ENCODE measurements at places on chromosomes 7 and 10.
A peak's percentile ranks its signal among the peaks of the same experiment; 100 is the strongest.

GRCh38 chr7:155604504-155604997, 39.9 kb upstream of the RBM33 start:
- DNase-seq: no peak

DNA sequence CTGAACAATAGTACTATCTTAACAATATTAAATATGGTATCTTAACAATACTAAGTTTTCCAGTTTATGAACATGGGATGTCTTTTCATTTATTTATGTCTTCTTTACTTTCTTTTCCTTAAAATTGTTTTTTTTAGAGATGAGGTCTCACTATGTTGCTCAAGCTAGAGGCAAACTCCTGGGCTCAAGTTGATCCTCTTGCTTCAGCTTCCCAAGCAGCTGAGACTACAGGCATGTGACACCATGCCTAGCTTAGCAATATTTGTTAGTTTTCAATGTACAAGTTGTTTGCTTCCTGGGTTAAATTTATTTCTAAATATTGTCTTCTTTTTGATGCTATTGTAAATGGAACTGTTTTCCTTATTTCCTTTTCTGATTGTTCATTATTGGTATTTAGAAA, 16.9 kb downstream of the CDH23 start:
- no peak for DNase-seq

- no peak for DNase-seq
These were observed 51.0 kb downstream of the HHEX start for GRCh38 chr10:92740762-92741161.

GRCh38 chr10:72630144-72630543, 4.3 kb upstream of the MICU1 start:
- no peak for DNase-seq

- no peak for DNase-seq
These were observed at the start of gene DOCK1 for GRCh38 chr10:126904818-126905701. DOCK1 (plus strand) TSS chr10:126905428; CDS start chr10:126905518, 90 bp downstream.

GRCh38 chr10:79132681-79133381, 64.1 kb downstream of the ZMIZ1 start:
- no peak for DNase-seq

DNA sequence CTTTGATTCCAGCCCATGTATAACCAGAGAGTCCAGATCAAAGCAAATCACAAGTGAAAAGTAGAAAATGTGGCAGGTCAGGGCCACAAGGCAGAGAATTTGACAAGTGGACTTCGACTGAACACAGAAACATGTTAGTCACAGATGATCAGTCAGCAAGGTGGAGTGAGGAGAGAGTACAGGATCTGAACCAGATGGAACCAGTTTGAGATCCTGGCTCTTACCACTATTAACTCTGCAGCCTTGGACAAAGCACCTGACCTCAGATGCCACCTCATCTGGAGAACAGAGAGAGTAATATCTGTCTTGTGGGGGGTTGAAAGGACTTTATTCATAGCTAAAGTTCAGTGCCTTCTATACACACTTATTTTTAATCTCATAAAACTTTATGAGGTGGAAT, 4.4 kb downstream of the MRLN start:
- no peak for DNase-seq

- no peak for DNase-seq
These were observed 54.3 kb downstream of the PODXL start for GRCh38 chr7:131501930-131502685.

DNA sequence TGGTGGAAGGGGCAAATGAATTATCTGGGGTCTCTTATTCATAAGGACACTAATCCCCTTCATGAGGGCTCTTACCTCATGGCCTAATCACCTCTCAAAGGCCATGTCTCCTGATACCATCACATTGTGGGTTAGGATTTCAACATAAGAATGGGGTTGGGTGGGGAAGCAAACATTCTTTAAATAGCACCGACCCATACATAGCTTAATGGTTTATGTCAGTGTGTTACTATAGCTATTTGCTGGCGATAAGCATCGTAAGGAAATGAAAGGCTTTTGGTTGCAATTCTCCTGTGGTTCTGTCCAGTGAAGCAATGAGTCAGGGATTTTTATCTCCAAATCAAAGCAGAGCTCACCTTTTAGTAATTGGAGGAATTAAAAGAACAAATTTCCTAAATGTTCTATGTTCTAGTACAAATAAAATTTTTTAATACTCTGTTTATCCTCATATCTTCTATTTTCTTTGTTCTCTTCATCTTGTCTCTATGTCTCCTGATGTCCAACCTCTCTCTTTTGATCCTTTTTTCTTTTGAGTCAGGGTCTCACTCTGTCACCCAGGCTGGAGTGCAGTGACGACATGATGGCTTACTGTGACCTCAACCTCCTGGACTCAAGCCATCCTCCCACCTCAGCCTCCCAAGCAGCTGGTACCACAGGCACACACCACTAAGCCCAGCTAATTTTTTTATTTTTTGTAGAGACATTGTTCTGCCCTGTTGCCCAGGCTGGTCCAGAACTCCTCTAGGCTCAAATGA, 57.0 kb upstream of the GLCCI1 start:
- DNase-seq: peak; percentile 40

- no peak for DNase-seq
These were observed 29.6 kb downstream of the IDE start for GRCh38 chr10:92544296-92544695.

DNA sequence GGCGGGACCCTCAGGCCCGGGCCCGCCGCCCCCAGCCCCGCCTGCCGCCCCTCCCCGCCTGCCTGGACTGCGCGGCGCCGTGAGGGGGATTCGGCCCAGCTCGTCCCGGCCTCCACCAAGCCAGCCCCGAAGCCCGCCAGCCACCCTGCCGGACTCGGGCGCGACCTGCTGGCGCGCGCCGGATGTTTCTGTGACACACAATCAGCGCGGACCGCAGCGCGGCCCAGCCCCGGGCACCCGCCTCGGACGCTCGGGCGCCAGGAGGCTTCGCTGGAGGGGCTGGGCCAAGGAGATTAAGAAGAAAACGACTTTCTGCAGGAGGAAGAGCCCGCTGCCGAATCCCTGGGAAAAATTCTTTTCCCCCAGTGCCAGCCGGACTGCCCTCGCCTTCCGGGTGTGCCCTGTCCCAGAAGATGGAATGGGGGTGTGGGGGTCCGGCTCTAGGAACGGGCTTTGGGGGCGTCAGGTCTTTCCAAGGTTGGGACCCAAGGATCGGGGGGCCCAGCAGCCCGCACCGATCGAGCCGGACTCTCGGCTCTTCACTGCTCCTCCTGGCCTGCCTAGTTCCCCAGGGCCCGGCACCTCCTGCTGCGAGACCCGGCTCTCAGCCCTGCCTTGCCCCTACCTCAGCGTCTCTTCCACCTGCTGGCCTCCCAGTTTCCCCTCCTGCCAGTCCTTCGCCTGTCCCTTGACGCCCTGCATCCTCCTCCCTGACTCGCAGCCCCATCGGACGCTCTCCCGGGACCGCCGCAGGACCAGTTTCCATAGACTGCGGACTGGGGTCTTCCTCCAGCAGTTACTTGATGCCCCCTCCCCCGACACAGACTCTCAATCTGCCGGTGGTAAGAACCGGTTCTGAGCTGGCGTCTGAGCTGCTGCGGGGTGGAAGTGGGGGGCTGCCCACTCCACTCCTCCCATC, 82.7 kb downstream of the PAX2 start:
- no peak for DNase-seq

DNA sequence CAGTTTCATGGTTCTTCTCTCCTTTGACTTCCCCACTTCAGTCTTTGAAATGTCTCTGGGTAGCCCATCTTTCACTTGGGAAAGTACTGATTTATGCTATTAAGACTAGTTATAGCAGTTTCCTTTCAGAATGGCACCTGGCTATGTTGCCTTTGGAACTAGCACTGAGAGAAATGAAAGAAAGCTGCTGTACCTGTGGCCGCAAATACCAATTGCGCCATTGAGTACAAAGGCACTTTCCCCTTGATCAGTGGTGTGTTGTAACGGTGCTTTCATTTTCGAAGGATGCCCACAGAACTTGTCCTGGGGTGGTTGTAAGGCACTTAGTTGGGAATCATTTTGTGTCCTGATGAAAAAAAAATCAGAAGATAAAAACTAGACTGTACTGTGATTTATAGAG, 16.8 kb downstream of the BUB3 start:
- DNase-seq: no peak

- DNase-seq: no peak
These were observed 262.5 kb downstream of the SEMA3D start for GRCh38 chr7:84924353-84924752.

GRCh38 chr10:20108021-20108420, 291.8 kb downstream of the PLXDC2 start:
- no peak for DNase-seq

DNA sequence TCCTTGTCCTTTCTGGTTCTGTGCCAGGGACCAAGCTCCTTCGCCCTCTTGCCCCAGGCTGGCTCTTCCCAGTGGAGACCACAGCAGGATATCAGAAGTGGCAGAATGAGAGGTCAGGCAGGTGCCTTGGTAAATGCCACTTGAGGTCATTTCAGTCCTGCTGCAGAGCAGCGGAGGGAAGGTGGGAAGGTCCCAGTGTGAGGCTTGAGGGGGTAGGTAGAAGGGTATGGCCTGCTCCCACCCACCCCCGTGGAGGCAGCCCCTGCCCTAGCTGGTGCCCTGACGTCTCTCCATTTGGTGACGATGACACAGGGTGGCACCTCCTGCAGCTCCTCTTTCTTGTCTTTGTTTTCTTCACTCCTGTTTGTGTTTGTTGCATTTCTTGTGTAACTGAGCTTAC, 538.8 kb downstream of the TCERG1L start:
- no peak for DNase-seq

DNA sequence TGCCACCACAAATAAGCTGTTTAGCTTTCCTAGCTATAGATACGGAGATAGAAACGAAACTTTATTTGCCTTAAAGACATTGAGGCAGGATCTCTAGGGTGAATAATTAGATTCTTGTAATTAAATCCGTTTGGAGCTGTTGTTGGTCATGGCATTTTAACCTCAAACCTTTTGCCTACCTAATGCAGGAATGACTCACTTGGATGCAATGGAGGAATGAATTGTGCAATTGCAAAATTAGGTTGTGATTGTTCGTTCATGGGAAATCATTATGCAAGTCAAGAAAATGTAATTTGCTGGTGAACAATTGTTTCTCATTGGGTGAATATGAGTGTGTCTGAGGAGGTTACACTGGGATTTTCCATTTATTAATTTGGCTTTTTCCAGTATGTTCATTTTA, 703.5 kb downstream of the GATA3 start:
- DNase-seq: no peak

DNA sequence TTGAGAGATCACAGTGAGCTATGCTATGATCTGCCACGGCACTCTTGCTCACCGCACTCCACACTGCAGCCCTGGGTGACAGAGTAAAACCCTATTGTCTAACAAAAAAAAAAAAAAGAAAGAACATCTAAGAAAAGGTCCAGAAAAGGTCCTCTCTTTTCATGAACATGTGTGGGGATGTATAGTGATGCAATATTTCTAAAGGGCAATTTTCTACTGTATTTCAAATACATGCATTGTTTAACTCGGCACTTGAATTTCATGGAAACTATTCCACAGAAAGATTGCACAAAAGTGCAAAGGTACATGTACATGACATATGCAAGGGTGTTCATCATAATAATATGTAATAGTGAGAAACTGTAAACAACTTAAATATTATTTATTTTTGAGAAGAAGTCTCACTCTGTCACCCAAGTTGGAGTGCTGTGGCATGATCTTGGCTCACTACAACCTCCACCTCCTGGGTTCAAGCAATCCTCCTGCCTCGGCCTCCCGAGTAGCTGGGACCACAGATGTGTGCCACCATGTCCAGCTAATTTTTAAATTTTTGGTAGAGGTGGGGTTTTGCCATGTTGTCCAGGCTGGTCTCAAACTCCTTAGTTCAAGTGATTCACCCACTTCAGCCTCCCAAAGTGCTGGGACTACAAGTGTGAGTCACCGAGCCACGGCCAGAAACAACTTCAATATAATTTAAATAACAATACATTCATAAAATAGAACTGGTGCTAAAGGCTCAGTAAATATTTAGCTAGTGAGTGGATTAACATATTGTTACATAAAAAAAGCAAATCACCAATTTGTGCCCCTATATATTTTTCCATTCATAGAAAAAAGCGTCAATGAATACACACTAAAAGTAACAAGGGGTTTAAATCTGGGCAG, 1.3 kb upstream of the PPRC1 start:
- DNase-seq: no peak

DNA sequence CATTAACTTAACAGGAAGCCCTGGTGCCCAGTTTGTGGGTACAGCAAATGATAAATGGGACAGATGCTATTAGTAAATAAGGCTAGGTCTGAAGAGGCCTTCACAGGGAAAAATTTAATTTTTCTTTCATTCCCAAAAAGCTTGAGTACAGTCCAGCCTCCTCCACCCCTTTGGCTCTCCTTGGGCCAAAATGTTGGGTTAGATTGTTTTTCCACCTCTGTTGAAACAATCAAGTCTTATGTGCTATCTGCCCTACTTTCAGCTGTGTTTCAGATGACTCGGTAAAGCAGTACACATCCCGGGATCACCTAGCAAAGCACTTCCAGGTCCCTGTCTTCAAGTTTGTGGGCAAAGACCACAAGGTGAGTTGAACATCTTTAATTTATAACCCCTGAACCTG, 24.3 kb downstream of the PLA2G12B start:
- no peak for DNase-seq

DNA sequence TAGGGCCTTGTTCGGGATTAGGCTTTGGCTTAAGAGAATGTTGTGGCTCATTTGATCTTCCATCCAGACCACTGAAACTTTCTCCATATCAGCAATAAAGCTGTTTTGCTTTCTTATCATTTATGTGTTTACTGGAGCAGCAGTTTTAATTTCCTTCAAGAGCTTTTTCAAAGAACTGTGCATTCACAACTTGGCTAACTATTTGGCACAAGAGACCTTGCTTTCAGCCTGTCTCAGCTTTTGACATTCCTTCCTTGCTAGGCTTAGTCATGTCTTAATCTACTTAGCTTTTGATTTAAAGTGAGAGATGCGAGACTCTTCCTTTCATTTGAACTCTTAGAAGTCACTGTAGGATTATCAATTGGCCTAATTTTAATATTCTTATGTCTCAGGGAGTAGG, 19.1 kb upstream of the AKR1B1 start:
- no peak for DNase-seq

DNA sequence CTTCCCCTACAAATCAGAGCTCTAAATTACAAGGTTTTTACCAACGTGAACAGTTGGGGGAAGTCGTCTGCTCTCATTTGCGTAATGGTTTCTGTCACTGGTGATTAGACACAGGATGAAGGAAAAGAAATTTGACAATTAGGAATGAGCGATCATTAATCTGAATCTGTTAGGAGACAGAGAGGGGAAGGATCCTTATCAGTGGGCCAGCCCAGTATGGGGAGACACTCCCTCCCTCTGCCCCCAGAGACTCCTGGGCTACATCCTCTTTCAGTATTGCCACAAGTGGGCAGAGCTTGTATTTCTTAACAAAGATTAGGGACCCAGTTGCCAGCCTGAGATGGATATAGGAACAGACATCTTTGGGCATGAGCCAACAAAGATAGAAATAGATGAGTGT, 15.5 kb downstream of the HIF1AN start:
- no peak for DNase-seq
